ENCODE measurements at places on chromosomes 12 and 14.

DNA sequence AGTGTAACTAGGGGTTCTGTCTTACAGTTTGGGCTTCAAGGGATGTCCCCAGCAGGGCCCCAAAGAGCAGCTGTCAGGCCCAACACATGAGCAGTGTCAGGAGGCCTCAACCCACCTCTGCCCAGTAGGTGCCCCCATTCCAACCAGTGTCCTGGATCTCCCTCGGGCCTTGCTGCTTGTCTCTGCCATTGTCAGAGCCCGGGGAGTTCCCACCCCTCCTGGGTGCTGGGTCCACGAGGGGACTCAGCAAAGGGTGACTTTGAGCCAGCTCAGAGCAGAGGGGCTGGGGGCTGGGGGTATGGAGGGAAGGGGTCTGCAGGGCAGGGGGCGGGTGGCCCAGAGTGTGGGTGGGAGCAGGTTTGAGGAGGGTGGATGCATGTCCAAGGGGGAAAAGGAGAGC, 18.0 kb upstream of the BEGAIN start:
- no peak for DNase-seq

DNA sequence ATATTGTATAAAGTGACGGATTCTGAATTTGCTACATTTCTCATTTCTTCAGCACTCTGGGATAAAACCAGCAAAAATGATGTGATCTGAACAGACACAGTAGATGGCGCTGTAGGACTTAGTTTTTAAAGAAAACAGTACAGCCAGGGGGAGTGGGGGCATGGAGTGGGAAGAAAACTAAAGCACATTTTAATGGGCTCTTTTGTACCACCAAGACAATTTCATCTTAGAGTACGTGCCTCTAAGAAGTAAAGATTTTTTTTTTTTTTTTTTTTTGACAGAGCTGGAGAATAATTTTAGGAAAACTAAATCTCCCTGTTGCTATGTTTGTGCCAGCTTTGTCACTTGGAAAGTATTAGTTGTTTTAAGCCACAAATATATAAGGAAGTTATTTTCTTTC, 124.4 kb downstream of the RAD51B start:
- DNase-seq = peak; percentile 70

- DNase-seq = no peak
Measured at GRCh38 chr14:70192915-70193314, 4.2 kb upstream of the SLC8A3 start.

- DNase-seq = no peak
Measured at GRCh38 chr14:65446159-65446558, 33.6 kb downstream of the FUT8 start.

Measured in A172 (cell line).